ENCODE measurements at places on chromosomes 2 and 18.
A peak's percentile ranks its signal among the peaks of the same experiment; 100 is the strongest.

- no peak for DNase-seq
Measured at GRCh38 chr2:12709207-12709522, 7.6 kb upstream of the TRIB2 start.

GRCh38 chr2:16129716-16130540, 189.6 kb downstream of the MYCN start:
- DNase-seq, result no peak

GRCh38 chr18:50315100-50315871, 27.8 kb upstream of the CXXC1 start:
- DNase-seq, result no peak

GRCh38 chr2:108184419-108184818, 55.3 kb upstream of the SULT1C3 start:
- peak; percentile 69 for DNase-seq

DNA sequence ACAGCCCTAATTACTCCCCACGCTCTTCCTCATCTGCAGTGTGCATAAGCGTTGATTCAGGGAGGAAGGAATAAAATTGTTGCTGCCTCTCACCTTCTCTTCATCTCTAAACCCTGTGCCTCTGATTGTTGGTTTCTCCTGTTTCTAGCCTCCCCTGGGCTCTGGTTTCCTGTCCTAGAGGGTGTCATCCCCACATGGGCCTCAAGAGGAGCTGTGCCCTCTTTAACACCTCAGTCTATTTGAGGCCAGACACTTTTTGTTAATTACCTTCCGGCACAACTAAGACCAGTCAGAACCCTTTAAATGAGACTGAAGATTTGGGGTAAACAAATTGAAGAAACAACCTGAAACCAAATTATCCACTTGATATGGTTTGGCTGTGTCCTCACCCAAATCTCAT, 9.7 kb downstream of the CTAGE1 start:
- no peak for DNase-seq

- DNase-seq, result no peak
Measured at GRCh38 chr2:82089518-82089917, 1785.0 kb upstream of the LRRTM1 start.

GRCh38 chr2:99900556-99900955, 241.8 kb downstream of the AFF3 start:
- DNase-seq, result no peak

GRCh38 chr18:65214456-65214855, 536.4 kb upstream of the CDH7 start:
- DNase-seq, result no peak

- DNase-seq, result no peak
Measured at GRCh38 chr18:35635170-35635569, 53.6 kb downstream of the GALNT1 start.

DNA sequence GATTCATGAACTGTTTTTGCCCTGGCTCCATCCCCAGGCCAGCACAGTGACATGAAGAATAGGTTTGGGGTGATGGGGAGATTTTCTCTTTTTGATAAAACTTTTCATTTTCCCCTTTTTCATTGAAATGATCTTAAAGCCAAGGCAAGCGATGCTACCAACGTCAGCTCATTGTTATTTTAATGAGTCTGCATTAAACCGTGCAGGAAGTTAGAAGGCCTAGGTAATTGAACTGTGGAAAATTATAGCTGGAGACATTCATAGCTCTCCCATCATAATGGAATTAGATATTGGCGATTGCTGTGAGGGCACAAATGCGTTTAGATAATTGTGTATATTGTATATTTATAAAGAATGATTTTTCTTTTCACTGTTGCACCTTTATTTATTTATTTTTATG, 33.2 kb downstream of the SMARCAL1 start:
- DNase-seq, result no peak

DNA sequence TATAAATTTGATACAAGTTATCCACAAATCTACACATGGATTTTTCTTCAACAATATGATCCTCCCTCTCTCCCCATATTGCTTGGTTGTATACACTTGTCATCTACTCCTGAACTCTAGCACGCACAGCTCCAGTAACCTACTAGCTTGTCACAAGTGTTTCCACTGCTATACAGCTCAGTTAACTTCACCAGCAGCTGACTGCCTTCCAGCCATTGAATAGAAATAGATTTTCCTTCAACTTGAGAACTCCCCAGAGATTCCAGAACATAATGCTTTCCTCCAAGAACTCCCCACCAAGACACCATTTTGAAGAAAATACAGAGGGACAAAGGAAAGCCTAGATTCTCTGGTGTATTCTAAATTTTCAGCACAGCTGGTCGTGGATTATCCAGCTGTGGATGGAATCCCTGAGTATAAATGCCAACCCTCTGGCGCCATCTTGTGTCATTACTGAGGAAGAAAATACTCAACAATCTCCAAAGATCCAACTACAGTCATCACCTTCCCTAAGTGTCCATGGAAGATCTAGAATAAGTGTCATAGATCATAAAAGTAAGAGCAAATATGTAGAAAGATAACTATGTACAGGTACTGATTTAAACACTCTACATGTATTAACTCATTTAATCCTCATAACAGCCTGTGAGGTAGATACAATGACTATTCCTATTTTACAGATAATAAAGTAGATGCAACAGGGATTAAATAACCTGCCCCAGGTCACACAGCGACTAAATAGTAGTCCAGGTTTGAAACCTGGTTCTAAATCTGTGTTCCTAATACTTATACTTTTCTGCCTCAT, 156.7 kb downstream of the ARHGAP28 start:
- DNase-seq, result peak; percentile 86

DNA sequence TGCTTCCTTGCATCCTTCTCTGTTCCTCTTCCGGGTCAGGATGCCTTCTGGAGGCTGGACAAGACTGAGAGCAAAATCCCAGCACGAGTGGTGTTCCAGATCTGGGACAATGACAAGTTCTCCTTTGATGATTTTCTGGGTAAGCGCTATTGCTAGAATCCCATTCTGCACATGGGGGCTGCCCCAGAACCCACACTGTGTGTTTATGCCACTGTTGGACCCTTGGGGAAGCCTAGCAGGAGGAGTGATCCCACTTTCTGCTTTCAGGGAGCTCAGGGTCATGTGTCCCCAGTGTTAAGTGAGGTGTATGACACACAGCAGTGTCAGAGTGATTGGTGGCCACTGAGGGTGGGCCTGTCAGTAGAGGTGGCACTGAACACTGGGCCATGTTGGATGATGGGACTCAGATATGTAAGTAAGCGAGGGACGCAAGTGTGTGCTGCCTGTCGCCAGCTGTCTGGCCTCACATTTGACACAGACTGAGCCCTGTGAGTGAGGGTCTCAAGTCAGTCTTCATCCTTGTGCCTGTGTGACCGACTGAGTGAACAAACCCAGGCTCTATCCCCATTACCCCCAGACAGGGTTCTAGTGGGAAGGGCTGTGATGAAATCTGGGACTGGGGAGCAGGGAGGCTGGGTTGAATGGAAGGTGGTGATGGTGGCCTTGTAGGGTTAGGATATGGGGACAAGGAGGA, 220.9 kb downstream of the DYSF start:
- DNase-seq, result no peak

GRCh38 chr2:11234309-11234708, 79.0 kb downstream of the SLC66A3 start:
- DNase-seq, result peak; percentile 18

DNA sequence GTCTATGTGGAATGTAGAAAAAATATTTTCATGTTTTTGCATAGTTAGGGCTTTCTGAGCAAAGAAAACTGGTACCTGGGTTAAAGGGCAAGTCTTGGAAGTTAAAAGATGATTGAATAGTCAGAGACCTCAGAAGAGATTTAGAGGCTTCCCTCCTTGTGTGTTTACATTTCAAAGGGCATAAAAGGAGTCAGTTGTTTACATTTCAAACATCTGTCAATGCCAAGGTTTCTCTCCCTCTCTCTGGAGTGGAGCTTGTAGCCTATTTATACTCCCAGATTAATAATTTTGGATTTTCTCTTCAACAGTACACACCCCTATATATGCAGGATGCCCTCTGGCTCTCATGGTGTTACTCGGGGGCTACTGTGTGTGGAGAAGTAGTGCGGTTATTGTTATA, 8.6 kb downstream of the M1AP start:
- DNase-seq, result no peak

GRCh38 chr2:190343536-190344275, at the start of gene INPP1:
Gene INPP1, plus strand, starts transcription at chr2:190343589. Its CDS starts 16,514 bp downstream, at chr2:190360103.
- peak; percentile 64 for DNase-seq

- no peak for DNase-seq
Measured at GRCh38 chr18:76859474-76860339, 37.4 kb downstream of the ZNF236 start.

DNA sequence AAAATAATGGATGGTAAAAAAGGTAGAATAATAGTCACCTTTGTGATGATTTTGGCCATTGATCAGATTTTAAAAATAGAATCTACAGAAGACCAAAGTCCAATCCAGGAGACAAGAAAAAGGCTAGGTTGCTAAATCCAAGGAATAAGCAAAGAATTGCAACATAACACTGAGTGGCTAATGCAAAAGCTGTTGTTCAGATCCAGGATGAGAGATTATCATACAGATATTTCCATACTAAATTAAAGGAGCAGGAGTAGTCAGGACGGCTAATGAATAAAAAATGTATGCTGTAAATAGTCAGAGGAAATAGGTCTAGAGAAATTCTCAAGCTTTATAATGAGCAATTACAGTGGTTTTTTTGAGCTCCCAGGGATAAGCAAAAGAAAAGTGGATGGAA, 745.9 kb upstream of the ACVR2A start:
- DNase-seq, result no peak

- DNase-seq, result no peak
Measured at GRCh38 chr2:119122663-119123062, 35.9 kb downstream of the C1QL2 start.

All from NCI-H82 (cell line).